ENCODE measurements at places on chromosomes 1 and 21.

DNA sequence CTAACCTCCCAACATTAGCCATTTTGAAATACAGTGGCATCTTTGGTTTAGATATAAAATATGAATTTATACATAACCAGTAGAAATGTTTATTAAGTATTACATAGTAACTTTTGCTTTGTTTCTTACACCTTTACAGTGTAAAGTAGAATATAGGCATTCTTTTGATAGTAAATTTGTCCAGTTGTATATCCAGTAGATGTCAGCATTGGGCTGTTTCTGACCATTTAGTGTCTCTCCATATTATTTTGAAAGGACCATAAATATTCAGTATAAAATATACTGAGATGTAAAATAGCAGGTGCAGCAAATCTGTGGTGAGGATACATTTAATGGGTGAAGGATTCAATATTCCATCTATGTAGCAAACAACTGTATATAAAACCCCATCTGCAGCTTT is 115.8 kb upstream of the ZRANB2 start:
- peak; percentile 39 for DNase-seq

DNA sequence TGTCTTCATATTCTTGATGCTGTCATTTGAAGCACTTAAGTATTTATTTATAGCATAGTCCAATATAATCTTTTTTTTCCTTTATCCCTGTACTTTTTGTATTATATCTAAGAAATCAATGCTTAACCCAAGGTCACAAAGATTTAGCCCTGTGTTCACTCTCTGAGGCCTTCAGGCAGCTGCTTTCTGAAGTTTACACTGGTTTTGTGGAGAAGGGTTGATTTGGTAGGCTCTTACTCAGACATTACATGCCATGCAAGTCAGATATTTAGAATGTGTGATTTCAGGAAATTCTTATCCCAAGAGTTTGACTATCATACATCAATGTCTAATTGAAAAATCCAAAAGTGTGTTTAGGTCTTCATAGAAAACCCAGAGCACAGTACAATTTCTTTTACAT is 56.3 kb downstream of the PALMD start:
- no peak for DNase-seq

GRCh38 chr1:193685986-193686385 is 499.6 kb upstream of the B3GALT2 start:
- peak; percentile 95 for DNase-seq

DNA sequence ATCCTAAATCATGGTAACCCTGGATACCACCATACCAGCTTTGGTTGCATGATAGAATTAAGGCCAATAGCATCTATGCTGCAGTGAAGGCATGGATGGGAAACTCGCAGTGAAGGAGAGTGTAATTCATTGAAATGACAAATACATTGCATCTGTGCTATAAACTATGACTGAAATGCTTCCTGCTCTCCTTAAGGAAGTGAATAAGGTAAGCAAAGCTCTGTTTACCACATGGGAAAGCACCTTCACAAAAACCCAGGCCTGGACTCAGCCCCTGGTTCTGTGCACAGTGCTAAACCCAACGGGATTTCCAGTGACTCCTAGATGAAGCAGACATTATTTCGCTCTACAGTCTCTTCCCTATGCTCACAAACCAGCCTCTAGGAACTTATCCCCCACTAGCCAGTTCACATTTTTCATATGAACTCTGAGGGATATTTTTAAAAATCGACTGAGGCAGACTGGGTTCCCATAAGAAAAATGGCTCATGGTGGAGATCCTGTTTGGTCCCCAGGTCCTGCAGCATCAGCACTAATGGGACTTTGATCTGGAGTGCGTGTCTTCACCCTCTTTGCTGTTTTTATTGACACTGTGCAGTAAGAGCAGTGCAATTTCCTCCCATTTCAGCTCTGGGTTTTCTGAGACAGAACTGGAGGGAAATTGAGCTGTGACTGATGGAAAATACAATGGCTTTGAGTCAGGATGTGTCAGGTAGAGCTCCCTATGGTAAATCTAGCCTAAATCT is 362.7 kb downstream of the SIPA1L2 start:
- no peak for DNase-seq

- DNase-seq, result no peak
These were observed 162.4 kb downstream of the PDE4B start for GRCh38 chr1:65955071-65955470.

DNA sequence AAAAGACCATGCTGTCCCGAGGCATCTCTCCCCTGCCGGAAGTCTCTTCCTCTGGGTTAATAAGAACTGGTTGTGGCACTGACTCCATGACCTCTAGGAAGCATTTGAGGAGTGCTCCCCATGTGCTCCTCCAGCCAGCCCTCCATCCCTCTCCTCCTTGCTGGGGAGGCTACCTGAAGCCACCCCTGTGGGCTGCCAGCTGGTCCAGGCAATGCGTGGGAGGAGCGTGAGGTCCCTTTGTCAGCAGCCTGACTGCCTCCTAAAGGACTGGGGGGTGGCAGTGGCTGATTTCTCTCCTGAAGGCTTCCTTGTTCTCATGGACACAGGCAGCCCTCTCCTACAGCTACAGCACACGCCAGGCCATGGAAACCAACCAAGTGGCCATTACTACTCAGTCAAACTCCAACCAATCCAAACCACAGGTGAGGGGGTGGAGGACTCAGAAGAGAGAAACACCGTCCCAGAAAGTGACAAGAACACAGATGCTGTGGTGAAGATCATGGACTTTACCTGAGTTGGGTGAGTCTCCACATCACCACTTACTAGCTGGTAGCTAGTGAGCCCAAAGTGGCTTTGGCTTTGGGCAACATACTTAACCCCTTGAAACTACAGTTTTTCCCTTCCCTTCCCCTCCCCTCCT is 35.2 kb downstream of the NENF start:
- no peak for DNase-seq

DNA sequence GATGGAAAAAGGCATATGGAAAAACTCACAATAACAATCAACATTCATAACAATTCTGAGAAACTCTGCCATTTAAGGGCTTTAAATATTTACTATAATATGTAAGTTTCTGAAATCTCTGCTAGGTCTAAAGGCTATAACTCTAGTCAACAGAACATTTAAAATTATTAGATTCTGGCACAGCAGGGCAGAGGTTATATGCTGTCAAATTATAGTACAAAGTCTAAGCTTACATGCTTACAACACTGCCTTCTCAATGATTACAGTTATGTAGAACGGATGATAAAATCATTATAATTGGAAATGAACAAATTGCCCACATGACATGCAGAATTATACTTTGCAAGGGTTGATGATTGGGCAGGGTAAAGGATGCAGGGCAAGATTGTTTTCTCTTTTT is 97.7 kb downstream of the PIGK start:
- no peak for DNase-seq

DNA sequence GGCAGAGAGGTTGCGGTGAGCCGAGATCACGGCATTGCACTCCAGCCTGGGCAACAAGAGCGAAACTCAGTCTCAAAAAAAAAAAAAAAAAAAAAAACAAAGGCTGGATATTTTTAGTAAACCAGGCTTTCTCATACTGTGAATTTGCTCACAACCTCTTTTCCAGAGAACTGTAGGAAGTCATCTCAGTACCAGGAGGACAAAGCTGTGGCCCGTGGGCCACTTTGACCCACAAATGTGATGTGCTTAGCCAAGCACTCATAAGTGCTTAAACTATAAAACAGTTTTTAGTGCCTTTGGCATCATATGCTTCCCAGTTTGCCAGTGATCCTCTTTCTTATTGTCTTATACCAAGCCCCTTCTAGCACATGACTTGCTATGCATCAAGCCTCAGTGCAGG is 46.5 kb downstream of the RNF11 start:
- DNase-seq, result no peak

GRCh38 chr1:204331275-204331674 is 28.5 kb downstream of the PLEKHA6 start:
- DNase-seq, result no peak

DNA sequence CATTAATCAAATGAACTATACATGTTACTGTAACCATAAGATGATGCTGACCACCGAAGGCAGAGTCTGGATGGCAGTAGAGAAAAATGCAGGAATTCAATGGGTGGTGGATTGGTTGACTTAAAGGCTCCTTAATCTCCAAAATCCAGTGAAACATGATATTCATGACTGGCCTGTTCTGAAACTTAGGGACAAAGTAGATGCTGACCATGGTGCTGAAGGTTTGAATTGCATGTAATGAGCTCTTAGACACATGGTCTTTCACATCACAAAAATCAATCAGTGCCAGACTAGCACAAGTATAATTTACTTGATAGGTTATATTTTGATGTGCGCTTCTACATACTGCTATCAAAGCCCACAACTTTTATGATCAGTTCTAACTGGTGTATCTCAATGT is 30.9 kb upstream of the NTMT2 start:
- DNase-seq, result peak; percentile 1

- DNase-seq, result no peak
These were observed 22.5 kb upstream of the UHMK1 start for GRCh38 chr1:162475089-162475488.

DNA sequence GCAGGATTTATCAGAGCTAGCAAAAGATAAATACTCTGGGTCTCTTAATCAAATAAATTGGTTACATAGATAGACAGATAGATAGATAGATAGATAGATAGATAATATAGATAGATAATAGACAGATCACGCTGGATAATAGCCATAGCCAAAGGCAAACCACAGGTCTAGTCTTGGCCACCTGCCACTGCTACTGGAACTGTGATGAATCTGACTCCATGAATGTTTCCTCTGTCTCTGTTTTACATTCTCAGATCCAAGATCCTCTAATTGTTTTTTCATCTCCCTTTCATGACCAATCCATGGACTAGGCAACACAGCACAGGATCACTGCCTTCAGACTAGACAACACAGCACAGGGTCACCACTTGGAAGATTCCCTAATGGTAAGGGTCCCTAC is 444.7 kb upstream of the NFIA start:
- no peak for DNase-seq

- DNase-seq, result no peak
These were observed 411.3 kb downstream of the NPHP4 start for GRCh38 chr1:5580926-5581325.

- DNase-seq, result no peak
These were observed 142.1 kb downstream of the DHRS3 start for GRCh38 chr1:12475947-12476346.

GRCh38 chr1:59057211-59057694 is 239.6 kb upstream of the FGGY start:
- no peak for DNase-seq

DNA sequence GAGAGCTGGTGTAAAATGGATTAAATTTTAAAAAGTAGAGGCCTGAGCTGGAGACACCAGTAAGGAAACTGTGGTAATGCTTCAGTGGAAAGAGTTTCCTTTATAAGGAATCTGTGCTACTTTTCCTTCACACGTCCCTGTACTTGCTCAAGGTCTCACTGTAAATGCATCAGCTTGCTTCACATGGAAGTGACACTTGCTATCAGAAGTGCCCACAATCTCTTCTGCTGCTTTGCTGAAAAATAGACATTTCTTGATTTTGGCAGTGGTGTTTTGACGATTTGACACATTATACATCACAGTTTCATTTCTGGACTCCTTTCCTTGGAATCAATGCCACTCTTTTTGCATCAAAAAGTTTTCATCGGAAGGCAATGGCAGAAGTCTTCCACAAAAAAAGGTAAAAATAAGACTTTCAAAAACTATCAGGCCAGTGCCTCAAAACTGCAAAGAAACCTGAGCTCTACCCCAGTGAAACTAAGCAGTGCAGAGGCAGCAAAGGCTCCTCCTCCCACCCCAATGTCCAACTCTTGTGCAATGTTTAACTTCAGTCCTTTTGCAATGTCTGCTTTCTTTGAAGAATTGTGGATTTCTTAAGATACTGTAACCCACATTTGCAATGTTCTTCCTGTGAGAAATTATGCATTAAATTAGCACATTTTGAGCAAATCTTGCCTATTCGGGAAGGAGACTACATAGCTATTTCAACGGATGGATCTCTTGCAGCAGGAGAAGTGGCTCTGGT is 18.4 kb upstream of the TSPAN2 start:
- no peak for DNase-seq

DNA sequence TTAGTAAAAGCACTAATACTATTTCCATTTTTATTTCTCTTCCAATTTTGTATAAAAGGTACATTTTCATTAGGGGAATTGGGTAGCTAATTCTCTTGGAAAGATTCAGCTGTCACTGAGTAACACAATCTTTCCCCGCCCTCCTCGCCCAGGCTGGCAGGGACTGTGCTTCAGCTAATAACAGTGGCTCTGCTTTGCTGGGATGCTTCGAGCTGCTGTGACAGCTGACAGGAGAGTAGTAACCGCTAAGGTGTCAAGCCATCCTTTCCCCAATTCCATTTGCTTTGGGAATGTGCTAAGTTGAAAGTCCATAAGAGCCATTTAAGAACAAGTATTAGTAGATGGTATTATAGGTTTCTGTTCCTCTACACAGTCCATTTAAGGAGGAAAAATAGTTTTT is 106.7 kb upstream of the NRIP1 start:
- DNase-seq, result no peak

- DNase-seq, result no peak
These were observed 155.2 kb upstream of the KAZN start for GRCh38 chr1:14443164-14443787.

GRCh38 chr1:218444588-218444987 is 99.5 kb downstream of the TGFB2 start:
- DNase-seq, result no peak

DNA sequence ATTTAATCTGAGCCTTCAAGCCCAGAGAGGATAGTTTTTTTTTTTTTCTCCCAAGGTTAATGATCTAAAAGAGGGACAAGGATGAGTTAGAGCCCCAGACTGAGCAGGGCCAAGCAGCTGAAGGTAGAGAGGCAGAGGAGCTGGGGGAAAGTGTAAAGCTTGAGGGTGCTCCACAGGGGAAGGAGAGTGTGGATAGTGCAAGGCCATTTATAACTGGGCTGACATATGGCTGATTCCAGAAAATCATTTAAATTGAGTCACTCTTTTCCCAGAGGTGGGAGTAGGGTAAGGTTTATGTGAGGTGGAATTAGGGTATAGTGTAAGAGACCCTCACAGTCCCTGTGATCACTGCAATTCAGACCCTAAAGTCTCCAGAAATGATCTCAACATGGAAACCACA is 55.8 kb downstream of the BEND5 start:
- DNase-seq, result no peak

GRCh38 chr1:214491468-214492146 is 59.8 kb downstream of the PTPN14 start:
- DNase-seq, result no peak

GRCh38 chr1:39573736-39574624 is 2.6 kb downstream of the PABPC4 start:
- peak; percentile 27 for DNase-seq

GRCh38 chr1:99527078-99527477 is 118.8 kb upstream of the PALMD start:
- peak; percentile 4 for DNase-seq

GRCh38 chr1:45995298-45995697 is 137.1 kb downstream of the PIK3R3 start:
- DNase-seq, result no peak

DNA sequence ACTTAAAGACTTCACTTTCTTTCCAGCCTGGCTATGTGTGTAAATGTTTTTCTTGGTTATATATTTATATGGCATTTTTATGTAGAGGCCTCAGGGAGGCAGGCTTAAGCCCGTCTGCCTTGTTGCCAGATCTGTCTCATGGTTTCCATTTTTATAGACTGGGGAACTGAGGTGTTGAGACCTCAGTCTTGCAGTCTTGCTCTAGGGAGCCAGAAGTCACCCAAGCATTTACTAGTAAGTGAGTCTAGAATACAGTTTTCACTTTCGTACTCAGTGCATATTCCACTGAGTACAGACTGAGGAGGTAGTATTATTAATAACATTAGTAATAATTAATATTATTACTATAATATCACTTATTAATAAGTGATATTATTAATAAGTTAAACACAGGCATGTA is 161.4 kb downstream of the UCK2 start:
- no peak for DNase-seq

GRCh38 chr1:118751166-118751565 is 237.0 kb downstream of the TBX15 start:
- DNase-seq, result no peak

GRCh38 chr1:66575739-66576138 is 41.8 kb downstream of the SGIP1 start:
- no peak for DNase-seq

All from KBM-7 (cell line).